ENCODE measurements at places on chromosomes 1 and 21.

DNA sequence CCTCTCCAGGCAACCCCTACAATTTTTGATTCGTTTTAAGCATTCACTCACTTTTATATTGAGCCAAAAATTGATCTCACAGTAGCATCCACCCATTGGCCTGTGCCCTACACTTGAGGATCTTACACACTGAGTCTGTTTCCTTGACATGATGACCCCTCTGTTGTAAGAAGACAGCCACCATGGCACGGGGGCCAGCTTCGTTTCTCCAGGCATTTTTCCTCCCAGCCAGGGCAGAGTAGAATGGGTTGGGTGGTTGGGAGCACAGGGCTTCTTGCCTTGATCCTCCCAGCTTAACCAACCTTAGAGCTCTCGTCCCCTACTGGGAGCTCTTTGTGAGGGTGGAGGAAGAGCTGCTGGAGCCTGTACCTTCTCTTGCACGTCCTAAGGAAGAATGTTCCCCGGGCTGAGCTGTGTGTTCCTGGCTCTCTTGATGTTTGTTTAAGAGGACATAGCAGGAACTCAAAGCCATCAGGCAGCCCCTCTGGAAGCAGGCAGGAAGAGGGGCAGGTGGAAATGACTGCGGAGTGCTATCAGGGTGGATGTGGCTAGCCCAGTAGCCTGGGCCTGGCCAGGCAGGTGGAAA is 213.2 kb upstream of the TMEM51 start:
- DNase-seq = no peak

GRCh38 chr1:203278082-203278884 is 27.0 kb upstream of the BTG2 start:
- DNase-seq = no peak

DNA sequence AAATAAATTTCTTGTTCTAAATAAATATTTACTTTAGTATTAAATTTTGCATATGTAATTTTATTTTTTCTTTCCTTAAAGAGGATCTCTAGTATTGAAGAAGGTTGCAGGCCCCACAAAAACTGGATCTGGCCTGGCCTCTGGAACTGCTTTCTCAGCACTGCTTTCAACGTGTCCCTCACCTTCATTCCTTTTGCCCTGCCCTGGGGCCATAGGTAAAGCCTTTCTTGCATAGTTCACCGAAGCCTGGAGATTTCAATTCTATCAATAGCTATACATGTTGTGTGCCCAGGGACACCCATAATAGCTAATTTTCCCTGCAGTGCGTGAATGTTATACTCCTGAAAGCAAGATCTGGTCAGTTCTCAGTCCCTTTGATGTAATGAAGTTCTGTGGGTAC is 12.0 kb upstream of the GPR137B start:
- no peak for DNase-seq

DNA sequence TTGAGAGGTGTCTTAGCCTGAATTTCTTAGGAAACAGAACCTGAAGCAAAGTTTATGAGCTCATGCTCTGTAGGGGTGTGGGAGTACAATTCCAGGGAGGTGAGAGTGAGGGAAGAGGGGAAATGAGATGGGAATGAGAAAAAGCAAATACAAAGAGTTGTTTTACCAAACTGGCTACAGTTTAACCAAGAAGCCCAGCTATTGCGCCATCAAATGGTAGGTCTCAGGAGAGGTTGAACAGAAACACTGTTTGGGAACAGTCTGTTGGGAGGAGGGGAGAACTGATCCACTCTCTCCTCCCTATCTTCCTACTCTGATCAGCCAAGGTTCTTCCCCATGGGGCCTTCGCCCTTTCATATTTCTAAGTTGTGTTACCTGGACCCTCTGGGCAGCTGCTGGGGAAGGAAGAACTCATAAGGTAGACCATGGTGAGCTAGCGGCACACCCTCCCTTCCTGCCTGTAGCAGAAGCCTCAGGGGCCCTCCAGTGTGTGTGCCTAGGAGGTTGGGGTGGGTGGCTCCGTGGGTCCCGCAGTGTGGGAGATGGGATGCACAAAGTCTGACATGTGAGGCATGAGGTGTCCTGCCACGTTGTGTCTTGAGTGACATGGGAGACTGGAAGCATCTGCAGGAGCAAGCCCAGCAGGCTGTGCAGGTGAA is 120.5 kb downstream of the UCK2 start:
- DNase-seq = peak; percentile 2

GRCh38 chr1:78101514-78101913 is 55.7 kb downstream of the GIPC2 start:
- peak; percentile 92 for DNase-seq

DNA sequence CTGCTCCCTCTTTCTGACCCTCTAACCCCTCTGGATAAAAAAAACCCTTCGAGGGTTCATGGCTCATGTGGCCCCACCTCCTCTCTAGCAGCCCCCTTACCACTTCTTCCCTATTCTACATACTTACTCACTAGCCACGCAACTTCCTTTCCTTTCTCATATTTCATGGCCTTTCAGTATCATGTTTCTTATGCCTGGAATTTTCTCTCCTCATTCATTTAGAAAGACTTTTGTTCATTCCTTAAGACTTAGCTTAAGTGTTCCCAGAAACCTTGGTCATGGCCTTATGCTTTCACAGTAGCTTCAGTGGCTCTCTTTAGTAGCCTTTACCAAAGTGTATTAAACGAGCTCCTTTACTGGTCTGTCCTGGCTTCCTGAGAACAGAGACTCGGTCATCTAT is 6.1 kb downstream of the ACP6 start:
- DNase-seq = no peak

GRCh38 chr1:40627987-40628902 is 37.2 kb downstream of the RIMS3 start:
- peak; percentile 62 for DNase-seq

GRCh38 chr1:246828818-246829217 is 102.9 kb downstream of the AHCTF1 start:
- DNase-seq = no peak

DNA sequence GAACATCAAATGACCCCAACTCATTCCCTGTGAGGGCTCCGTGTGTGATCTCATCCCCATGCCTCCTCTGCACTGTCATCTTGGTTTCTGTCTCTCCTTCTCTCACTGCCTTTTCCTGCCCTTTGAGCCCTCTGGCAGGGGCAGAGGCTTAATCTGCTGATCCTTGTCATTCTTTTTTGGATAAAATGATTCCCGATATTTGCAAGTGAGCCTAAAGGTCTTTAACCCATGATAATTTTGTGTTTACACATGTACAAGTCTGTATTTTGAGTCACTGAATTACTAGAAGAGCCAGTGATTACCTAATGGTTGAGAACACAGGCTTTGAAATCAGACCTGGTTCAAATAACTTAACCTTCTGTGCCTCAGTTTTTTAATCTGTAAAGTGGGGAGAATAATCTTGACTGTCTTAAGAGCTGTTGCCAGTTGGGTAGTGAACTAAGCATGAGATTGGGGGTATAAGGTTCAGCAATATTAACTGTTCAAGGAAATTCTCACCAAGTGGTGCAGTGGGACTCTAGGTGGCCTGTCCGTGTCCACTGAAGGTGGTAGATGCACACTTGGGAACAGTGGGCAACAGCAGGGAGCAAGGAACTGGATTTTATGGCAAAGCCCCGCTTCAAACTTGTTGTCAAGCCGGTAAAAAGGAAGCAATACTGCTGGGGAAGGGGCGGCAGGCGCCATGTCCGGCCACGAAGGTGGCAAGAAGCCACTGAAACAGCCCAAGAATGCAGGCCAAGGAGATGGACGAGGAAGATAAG is 1.6 kb downstream of the ECHDC2 start:
- no peak for DNase-seq

- no peak for DNase-seq
These were observed 42.6 kb downstream of the CCDC18 start for GRCh38 chr1:93223023-93223675.

GRCh38 chr1:110235834-110236682 is 25.9 kb downstream of the KCNC4 start:
- peak; percentile 91 for DNase-seq

- no peak for DNase-seq
These were observed 18.2 kb upstream of the PPP2R5A start for GRCh38 chr1:212267017-212267416.

GRCh38 chr1:166029196-166029945 is 137.4 kb downstream of the FAM78B start:
- DNase-seq = no peak

DNA sequence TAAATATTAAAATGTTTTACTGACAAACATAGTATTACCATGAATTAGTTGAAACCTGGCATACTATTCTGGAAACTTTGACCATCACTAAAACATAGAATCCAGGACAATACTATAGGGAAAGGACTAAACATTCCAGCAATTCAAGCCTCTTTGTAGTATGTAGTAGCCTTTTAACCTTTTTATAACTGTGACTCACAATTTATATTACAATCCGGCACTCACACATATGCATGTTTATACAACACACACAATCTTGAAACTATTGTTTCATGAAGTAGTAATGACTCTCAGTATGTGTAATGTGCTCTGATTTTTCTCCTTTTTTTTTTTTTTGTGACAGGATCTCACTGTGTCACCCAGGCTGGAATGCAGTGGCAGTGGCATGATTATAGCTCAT is 64.3 kb downstream of the ANKRD13C start:
- DNase-seq = peak; percentile 33

- DNase-seq = peak; percentile 100
These were observed 42.4 kb upstream of the ROR1 start for GRCh38 chr1:63731117-63732043.
